Panc1 (cell line): ENCODE measurements at places on chromosomes 6 and 20. TPM values are rescaled to one million over a fixed set of nuclear protein-coding genes. Genes with fewer than 3 reads are reported as not detected.

DNA sequence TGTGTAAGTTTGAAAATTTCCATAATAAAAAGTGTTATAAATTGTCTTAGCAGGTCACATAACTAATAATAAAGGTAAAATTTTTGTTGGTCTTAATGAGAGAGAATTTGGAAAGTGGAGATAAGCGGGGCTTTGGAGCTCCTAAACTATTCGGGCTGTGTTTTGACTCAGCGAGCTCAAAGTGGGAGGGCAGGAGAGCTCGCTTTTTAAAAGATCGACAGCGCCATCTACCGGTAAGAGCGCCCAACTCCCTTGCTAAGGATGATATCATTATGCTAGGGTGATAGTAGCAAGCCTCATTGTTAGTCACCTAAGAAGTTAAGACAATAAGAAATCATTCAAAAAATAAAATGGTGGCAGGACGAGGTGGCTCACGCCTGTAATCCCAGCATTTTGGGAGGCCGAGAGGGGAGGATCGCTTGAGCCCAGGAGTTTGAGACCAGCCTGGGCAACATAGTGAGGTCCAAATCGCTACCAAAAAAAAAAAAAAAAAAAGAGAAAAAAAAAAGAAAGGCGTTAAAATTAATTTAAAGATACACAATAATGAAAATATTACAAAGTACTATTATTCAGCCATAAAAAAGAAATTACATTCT, 24.8 kb downstream of the C6orf15 start:
- no peak for DNase-seq

- DNase-seq: no peak
These were observed 26.3 kb downstream of the WFDC3 start for GRCh38 chr20:45765307-45765875.

DNA sequence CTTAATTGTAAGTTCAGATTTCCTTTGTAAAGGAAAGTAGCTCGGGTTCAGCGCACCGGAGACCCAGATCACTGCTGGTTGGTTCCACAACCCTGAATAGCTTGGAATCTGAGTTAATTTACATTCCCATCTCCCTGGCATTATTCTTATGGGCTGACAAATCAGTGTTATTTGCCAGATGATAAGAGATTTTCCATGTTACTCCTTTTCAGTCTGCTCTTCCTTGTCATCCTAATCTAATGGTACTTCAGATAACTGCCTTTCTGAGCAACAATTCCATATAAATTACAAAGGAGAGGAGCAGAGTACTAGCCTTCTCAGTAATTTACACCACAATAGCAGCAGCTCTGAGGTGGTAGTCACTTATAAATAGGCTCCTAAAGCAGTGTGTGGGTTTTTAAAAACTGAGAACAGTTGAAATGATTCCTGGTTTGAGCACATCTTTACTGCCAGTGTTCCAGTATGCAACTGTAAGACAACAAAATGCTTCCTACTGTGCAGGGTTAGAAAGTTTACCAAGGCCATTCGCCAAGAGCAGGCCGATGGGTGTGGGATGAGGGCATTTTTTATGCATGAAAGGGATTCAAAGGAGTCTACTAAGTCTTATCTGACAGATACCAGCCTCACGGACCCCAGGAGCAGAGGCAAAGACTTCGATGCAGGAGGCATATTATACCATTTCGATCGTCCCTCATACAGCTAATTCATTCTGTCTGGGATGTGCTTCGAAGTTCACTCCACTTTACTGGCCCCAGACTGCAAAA, 89.7 kb downstream of the NDUFAF5 start:
- no peak for DNase-seq

The PIGU gene
- total RNA-seq: 22.9 TPM

The TFAP2A gene
- 83.9 TPM for total RNA-seq
